ENCODE measurements at places on chromosomes 5 and 9.

DNA sequence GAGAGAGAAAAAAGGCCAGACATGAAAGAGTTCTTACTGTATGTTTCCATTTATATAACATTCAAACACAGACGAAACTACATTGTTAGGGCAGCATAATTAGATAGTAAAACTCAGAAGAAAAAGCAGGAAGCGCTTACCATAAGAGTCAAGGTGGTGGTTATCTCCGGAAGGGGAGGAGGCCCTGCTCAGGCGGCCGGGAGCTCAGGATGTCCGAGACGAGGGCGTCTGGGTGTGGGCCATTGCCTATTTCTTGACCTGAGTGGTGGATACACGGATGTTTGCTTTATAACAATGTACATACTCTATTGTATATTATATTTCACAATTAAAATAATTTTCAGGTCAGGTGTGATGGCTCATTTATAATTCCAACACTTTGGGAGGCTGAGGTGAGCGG lies 80.9 kb upstream of the COL5A1 start:
- no peak for DNase-seq

- DNase-seq = no peak
These were observed 330.7 kb downstream of the PDE4D start for GRCh38 chr5:59562756-59563389.

- no peak for DNase-seq
These were observed 259.5 kb downstream of the BNC2 start for GRCh38 chr9:16611001-16611400.

DNA sequence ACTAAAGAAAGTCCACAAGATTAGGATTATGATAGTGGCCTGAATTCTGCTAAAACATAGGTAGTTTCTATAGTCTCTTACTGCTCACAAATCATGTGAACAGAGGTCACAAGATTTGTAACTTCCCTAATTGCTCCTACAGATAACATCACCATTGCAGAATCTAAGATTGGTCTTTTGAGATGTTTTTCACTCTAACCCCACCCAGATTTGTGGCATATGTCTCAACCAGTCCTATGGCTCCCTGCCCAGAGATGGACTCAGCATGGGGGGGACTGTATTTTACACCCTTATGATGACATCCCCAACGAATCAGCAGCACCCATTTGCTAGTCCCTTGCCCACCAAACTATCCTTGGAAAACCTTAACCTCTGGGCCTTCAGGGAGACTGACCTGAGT lies 1046.2 kb downstream of the CDH12 start:
- no peak for DNase-seq

- DNase-seq = no peak
These were observed 3.0 kb downstream of the RECK start for GRCh38 chr9:36039696-36040095.

- no peak for DNase-seq
These were observed 102.4 kb downstream of the OSTF1 start for GRCh38 chr9:75190762-75191161.

GRCh38 chr5:84425365-84425881 lies 40.7 kb upstream of the EDIL3 start:
- no peak for DNase-seq

DNA sequence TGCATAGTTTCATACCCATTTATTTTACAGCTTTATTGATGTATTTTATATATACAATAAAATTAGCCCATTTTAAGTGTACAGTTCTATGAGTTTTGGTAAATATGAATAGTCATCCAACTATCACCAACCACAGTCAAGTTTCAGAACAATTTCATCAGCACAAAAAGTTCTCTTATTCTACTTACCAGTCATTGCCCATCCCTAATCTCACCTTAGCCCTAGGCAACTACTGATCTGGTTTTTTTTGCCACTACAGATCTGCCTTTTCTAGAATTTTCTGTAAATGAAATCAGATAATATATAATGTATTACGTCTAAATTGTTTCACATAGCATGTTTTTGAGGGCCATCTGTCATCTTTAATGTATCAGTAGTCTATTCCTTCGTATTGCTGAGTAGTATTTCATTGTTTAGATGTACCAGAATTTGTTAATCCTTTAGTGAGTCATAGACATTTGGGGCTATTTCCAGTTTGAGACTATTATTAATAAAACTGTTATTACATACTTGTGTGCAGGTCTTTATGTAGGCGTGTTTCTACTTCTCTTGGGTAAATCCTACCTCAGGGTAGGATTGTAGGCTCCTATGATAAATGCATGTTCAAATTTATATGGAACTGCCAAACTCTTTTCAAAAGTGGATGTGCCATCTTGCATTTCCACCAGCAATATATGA lies 198.5 kb upstream of the ADAMTSL1 start:
- DNase-seq = no peak

- DNase-seq = no peak
These were observed 36.7 kb upstream of the RGMB start for GRCh38 chr5:98736753-98737152.

- DNase-seq = no peak
These were observed 3.6 kb downstream of the NIPSNAP3B start for GRCh38 chr9:104767507-104767906.

GRCh38 chr5:108560166-108560565 lies 178.3 kb upstream of the FBXL17 start:
- DNase-seq = no peak

GRCh38 chr5:58849223-58849622 lies 266.3 kb downstream of the RAB3C start:
- DNase-seq = no peak

- DNase-seq = no peak
These were observed 15.4 kb downstream of the CCL28 start for GRCh38 chr5:43396762-43397304.

- DNase-seq = no peak
These were observed 149.0 kb upstream of the GRAMD2B start for GRCh38 chr5:126274076-126274762.

DNA sequence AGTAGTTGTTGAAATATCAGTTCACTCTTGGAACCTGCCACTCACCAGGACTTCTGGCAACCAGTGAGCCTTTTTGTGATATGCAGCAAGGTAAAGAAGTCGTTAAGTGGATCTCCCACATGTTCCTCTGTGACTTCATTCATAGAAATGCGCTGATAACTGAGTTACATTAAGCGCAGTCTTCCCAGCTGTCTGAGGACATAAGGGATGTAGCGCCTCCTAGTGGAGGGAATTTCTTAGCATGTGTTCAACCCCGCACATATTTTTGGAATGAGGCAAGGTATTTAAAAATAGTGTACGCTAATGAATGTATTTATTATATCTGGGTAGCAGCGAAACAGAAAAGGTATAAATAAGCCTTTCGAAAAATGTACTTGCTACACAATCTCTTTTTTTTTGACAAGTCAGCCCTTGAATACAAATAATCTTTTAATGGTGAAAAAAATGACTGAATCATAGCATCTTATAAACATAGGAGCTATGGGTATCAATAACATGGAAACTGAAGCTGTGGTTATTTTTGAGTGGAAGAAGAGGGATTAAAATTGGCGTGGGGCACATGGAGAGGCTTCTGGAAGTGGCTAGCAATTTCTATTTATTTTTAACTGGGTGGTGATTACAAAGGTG lies 38.0 kb downstream of the PALM2AKAP2 start:
- DNase-seq = peak; percentile 86

DNA sequence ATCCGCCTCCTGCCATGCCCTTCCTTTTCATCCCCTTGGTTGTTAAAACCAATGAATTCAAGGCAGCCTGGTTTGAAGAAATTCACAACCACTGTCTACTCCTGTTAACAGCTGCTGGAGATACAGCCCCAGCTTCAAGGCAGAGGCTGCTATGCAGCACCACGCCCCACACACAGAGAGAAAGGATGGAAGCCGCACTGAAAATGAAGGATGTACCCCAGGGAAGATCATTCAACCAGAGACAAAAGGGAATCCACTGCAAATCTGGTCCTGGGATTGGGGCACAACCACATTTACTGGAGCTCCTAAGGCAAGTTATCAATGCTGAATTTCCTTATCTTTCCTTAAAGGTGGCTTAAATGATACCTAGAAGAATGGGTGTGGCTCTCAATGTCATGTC lies 58.7 kb downstream of the DPYSL3 start:
- DNase-seq = no peak

Measured in NCI-H2107 (cell line).